ENCODE measurements at places on chromosomes 11 and 22. TPM values are rescaled to one million over a fixed set of nuclear protein-coding genes. Genes with fewer than 3 reads are reported as not detected.

The APOBEC3C gene
- 35.5 TPM for total RNA-seq

- DNase-seq, result peak; percentile 99
- H3K4me3 ChIP-seq, result no peak overlapping the region
- no peaks in the 10 kb centered on the region for H3K27me3 ChIP-seq
- no peak overlapping the region for H3K27ac ChIP-seq
These were observed 2.7 kb upstream of the CDC42BPG start for GRCh38 chr11:64846998-64847666.

The GRM5 gene
- total RNA-seq, result not detected

DNA sequence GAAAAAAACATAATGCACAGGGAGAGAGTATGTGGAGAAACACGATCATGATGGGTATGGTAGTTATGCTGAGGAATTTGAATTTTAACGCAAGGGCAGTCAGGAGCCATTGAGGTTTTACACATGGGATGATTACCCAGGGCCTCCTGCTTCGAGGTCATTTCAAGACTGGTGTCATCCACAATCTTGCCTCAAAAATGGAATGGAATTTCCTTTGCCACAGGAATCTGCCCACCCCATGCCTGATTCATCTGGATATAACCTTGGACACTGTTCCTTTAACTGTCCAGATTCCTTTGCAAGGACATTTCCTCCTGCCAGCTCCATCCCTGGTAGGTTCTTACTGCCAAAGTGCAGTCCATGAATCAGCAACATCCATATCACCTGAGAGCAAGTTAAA is 655.9 kb upstream of the TENM4 start:
- no peak overlapping the region for H3K27ac ChIP-seq
- no peaks in the 10 kb centered on the region for H3K36me3 ChIP-seq
- H3K27me3 ChIP-seq, result no peaks in the 10 kb centered on the region
- H3K4me1 ChIP-seq, result no peaks in the 10 kb centered on the region
- no peak overlapping the region for H3K4me3 ChIP-seq

The DERL3 gene
- total RNA-seq, result not detected

GRCh38 chr22:46354993-46355305 is 19.4 kb downstream of the TRMU start:
- H3K36me3 ChIP-seq, result peaks cover 16% of the 10 kb centered on the region
- no peak for DNase-seq
- H3K27ac ChIP-seq, result no peak overlapping the region
- H3K4me1 ChIP-seq, result peaks cover 4% of the 10 kb centered on the region
- no peaks in the 10 kb centered on the region for H3K27me3 ChIP-seq

DNA sequence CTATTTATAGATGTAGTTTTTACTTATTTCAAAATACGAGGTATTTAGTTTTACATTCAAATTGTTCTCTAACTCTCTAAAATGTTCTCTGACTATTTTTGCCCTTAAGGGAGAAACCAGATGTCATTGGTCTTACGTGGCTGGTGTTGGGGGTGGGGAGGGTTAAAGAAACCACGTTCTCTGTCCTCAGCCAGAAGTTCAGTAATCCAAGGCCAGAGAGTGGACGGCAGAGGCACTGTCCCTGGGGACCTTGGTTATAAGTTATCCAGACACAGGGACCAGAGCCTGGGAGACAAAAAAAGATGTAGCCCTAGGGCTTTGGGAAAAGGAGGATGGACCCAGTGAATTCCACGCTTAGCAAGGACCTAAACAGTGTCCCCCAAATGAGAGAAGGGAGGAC is 706 bp upstream of the OR51E1 start:
- no peak overlapping the region for H3K27ac ChIP-seq
- no peaks in the 10 kb centered on the region for H3K4me1 ChIP-seq
- H3K4me3 ChIP-seq, result no peak overlapping the region
- no peak for DNase-seq
- peaks cover 4% of the 10 kb centered on the region for H3K27me3 ChIP-seq

- no peaks in the 10 kb centered on the region for H3K36me3 ChIP-seq
- no peak for DNase-seq
- no peaks in the 10 kb centered on the region for H3K4me1 ChIP-seq
- H3K27ac ChIP-seq, result no peak overlapping the region
These were observed 149.9 kb downstream of the FEZ1 start for GRCh38 chr11:125346179-125346530.

- H3K4me3 ChIP-seq, result no peak overlapping the region
- no peak overlapping the region for H3K27ac ChIP-seq
- H3K36me3 ChIP-seq, result no peaks in the 10 kb centered on the region
- DNase-seq, result no peak
- H3K27me3 ChIP-seq, result no peaks in the 10 kb centered on the region
- H3K4me1 ChIP-seq, result peaks cover 12% of the 10 kb centered on the region
These were observed 18.0 kb downstream of the TENM4 start for GRCh38 chr11:79422866-79423265.

The CEP126 gene
- 2.5 TPM for total RNA-seq

DNA sequence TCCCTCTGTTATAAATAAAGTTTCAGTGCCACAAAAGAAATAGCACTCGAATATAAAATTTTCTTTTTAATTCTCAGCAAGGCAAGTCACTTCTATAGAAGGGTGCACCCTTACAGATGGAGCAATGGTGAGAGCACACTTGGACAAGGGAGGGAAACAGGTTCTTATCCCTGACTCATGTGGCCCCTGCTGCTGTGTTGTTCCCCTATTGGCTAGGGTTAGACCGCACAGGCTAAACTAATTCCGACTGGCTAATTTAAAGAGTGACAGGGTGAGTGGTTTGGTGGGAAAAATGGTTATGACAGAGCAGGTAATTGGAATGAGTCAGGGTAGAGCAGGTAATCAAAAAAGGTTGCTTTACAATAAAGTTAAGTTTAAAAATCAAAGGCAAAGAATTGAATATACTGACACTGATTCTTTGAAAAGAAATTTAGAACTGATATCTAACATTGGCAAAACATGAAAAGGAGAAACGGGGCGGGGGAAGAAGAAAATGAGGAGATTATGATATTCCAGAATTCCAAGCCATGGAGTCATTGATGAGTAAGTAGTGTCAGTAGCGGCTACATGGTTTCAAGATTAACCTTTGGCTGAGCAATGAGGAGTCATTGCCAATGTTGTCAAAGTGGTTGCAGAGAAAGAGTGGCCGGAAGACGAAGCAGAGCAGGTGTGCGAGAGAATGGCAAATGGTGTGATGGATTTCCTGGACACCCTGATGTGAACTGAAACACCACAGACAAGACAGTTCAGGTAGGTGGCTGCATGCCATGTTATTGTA is 48.4 kb upstream of the MRGPRX1 start:
- H3K36me3 ChIP-seq, result no peaks in the 10 kb centered on the region
- peak; percentile 91 for DNase-seq
- no peak overlapping the region for H3K4me3 ChIP-seq
- peaks cover 21% of the 10 kb centered on the region for H3K4me1 ChIP-seq
- peak overlapping the region; percentile 95 for H3K27ac ChIP-seq
- no peaks in the 10 kb centered on the region for H3K27me3 ChIP-seq

The TRMT112 gene
- total RNA-seq, result 812 TPM

Measured in PC-3 (cell line).